Activated CD4-positive, alpha-beta T cell treated with anti-CD3 and anti-CD28 coated beads for 1 hour (primary cell): ENCODE measurements at places on chromosomes 1 and 21.

DNA sequence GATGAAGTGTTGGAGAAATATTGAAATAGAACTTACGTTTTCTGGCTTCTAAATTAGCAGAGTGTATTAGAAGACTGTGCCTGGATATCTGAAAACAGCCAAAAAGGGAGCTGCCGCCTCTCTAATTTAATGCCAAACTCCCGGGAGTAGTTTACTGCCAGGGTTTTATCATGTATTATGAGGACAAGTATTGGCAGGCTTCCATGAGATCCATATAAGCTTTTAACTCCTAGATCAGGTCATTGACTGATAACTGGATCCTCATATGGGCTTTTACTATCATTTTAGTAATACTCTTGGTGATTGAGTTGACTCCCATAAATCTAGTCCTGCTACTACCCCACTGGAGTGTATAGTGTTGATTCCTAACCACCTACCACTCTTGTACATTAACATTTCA lies 178.4 kb upstream of the CXADR start:
- DNase-seq, result no peak

DNA sequence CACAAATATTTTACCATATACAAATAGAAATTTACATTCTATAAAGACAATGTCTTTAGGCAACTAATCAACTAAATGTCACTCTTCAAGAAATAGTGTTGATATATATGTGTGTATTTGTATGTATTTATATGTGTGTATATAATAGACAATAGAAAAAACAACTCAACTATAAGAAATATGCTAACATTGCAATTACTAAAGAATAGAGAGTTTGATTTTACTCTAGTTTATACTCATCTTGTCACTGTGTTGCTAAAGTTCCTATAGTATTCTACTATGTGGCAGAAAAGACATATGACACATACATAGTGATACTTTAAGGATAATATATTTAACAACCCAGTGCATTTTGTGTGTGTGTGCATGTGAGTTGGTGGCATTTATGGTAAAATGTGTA lies 1728.3 kb downstream of the PLA2G4A start:
- no peak for DNase-seq

DNA sequence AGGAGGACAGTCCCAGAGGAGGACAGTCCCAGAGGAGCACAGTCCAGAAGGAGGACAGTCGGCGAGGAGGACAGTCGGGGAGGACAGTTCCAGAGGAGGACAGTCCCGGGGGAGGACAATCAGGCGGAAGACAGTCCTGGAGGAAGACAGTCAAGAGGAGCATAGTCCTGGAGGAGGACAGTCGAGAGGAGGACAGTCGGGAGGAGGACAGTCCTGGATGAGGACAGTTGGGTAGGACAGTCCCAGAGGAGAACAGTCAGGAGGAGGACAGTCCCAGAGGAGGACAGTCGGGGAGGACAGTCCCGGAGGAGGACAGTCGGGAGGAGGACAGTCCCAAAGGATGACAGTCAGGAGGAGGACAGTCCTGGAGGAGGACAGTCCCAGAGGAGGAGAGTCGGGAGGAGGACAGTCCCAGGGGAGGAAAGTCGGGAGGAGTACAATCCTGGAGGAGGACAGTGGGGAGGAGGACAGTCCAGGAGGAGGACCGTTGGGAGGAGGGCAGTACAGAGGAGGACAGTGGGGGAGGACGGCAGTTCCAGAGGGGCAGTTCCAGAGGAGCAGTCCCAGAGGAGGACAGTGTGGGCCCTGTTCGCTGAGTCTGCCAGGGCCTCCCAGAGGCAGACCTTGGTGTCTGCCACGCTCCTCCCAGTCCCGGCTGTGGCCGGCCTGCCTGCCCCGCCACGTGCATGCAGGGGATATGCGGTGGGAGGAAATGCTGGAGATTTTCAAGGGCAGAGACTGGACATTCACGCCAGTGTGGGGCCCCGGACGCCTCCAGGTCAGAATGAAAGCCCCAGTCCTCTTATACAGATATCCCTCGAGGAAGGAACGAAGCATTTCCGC lies 183.8 kb upstream of the ARHGEF16 start:
- no peak for DNase-seq

GRCh38 chr1:162674034-162674608 lies 41.9 kb downstream of the DDR2 start:
- no peak for DNase-seq

GRCh38 chr1:11031624-11032262 lies 15.3 kb downstream of the MASP2 start:
- DNase-seq, result no peak

DNA sequence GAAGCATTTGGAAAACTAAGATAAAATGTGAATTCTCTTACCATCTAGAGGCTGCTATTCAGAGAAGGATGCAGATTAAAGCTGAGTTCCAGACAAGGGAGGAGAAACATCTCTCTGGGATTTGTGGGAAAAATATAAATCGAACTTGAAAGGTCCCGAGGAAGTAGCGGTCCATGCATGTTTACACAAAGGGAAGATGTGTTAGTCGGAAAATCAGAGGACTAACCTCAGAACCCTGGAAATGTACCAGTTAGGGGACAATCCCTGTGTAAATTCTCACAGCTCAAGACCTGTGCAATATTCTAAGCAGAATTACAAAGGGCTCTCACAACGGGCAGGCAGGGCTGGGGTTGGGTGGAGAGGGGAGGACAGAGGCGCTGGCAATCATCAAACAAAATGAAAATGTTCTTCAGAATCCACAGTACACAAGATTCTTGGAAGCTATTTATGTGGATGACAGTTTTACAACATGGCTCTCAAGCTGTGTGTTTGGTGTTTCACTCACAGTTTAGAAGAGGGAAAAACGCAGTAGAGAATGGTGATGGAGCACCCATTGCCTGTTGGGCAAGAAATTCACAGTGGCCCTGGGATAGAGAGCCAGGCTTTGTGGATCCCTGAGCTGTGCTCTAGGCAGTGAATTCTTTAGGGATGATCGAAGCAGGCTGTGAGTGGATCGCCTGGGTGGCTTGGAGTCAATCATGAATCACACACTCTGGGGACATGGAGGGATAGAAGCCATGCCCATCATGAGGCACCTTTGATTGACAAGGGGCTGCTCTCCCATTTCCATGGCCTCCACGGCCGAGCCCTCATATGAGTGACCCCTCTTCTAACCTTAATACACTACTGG lies 47.6 kb downstream of the KCNJ6 start:
- DNase-seq, result no peak

DNA sequence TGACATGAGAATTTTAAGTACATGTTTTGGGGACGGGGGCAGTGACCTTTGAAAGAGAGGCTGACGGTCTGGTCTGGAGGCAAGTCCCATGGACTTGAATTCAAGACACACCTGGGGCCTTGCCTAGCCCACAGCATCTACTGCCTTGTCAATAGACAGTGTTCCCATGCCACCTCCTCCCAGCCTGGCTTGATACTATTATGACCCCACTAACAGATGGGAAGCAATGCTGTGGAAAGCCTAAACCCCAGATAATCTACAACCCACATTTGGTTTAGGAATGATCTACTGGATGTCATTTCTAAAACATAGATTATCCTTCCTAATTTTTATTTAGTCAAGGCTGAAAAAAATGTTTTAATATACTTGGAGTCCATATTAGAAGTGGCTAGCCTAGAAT lies 17.8 kb upstream of the NFASC start:
- no peak for DNase-seq

DNA sequence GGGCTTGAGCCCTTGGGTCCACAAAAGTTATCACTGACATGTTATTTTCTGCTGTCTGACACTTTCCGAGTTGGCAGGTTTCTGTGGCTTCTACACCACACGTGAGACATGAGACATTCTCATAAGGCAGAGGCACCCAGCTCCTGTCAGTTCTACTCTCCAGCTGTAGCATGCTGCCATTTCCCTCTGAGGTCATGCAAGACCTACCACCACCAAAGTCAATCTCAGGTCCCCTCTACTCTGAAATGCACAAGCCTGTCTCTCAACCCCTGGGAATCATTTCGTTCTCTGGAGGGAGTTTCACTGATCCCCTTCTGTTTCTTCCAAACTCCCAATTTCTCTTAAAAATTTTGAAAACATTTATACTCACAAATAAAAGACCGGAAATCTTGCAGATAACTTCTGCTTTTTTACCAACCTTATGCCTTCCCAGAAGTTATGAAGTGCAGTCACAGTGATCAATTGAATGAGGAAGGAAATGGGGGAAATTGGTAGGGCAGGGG lies 39.5 kb upstream of the CR2 start:
- DNase-seq, result no peak

GRCh38 chr21:36166705-36167104 lies 10.1 kb downstream of the DOP1B start:
- DNase-seq, result no peak

GRCh38 chr1:235503403-235504121 lies 690 bp downstream of the B3GALNT2 start:
- peak; percentile 9 for DNase-seq

GRCh38 chr1:53629101-53629691 lies 109.8 kb downstream of the GLIS1 start:
- no peak for DNase-seq

GRCh38 chr1:95309031-95309471 lies 75.0 kb downstream of the RWDD3 start:
- no peak for DNase-seq
